Cortex of kidney (tissue), 1 donor: ENCODE measurements at places on chromosomes 6 and 20.

GRCh38 chr20:3459881-3460307 is 10.9 kb upstream of the ATRN start:
- DNase-seq: no peak

- no peak for DNase-seq
These were observed 64.3 kb upstream of the PRSS16 start for GRCh38 chr6:27183060-27183832.

- no peak for DNase-seq
These were observed 106.2 kb downstream of the TULP4 start for GRCh38 chr6:158418501-158418900.

GRCh38 chr6:37093728-37094069 is 76.3 kb upstream of the PIM1 start:
- no peak for DNase-seq

DNA sequence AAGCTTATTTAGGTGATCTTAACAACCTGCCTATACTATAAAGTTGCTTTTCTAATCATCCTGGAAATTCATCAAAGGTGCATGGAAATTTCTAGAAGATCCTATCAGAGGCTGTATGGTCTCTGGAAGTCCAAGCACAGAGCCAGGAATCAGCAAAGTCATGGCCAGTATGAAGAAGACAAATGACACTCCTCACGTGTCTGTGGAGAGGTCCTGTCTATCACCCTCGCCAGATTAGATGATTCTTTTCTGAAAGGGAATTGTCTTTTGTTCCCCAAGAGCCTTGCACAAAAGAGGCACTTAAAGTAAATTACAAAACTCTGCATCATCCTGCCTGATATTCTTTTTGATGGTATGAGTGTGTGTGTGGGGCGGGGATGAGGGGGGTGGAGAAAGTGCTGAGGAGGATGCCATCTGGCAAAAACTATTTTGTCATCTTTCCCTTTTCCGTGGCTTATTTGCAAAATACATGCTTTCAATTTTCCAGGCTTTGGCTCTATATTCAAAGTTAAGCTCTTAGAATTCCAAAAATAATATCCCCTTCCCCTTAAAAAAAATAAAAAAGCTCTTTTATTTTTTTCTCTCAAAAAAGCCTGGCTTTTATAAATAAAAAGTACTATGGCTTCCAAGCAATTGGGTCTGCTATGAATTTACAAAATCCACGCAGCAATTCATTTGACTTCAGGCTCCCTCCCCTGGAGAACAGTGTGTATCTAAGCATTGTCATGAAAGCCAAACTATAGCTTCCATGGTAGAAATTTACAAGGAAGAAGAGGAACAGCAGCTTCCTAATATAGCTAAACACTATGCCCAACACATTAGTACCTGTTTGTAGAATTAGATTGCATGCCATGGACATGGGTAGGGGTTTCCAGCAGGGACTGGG is 185.2 kb upstream of the ARG1 start:
- DNase-seq: no peak

DNA sequence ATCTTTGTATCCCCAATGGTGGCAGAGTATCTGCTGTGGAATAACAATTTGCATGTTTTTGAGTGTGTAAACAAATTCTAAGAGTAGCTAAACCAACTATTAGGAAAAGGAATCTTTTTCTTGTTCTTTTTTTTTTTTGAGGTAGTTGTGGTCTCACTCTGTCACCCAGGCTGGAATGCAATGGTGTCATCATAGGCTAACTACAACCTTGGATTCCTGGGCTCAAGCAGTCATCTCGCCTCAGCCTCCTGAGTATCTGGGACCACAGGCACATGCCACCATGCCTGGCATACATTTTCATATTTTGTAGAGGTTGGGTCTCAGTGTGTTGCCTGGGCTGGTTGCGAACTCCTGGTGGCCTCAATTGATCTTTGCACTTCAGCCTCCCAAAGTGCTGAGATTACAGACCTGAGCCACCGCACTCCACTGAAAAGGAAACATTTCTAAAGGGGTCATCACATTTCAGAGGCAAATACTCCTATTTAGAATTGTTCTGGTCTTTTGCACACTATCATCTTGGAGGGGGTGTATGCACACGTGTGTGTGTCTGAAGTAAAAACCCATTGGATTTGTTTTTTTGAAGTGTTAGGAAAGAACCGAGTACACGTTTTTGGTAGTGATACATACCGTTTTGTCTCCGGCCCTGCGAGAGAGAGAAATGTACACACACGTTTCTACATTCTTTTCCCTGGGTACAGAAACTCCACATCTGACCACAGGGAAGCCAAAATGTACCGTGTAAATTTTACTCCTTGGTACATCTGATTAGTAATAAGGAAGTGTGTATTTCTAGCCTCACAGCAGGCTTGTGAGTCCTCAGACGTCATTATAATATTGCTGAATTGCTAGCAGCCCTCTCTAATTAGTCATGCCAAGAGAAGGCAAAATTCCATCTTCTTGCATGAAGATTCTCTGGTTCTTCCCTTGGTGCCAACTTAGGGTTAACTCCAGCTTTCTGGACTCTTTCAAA is 183.6 kb downstream of the JARID2 start:
- DNase-seq: no peak

GRCh38 chr20:55977690-55978459 is 27.4 kb downstream of the CBLN4 start:
- no peak for DNase-seq

- DNase-seq: no peak
These were observed 145.1 kb upstream of the CCN2 start for GRCh38 chr6:132096245-132096644.

- DNase-seq: no peak
These were observed 27.3 kb upstream of the GABRR1 start for GRCh38 chr6:89244241-89244985.

DNA sequence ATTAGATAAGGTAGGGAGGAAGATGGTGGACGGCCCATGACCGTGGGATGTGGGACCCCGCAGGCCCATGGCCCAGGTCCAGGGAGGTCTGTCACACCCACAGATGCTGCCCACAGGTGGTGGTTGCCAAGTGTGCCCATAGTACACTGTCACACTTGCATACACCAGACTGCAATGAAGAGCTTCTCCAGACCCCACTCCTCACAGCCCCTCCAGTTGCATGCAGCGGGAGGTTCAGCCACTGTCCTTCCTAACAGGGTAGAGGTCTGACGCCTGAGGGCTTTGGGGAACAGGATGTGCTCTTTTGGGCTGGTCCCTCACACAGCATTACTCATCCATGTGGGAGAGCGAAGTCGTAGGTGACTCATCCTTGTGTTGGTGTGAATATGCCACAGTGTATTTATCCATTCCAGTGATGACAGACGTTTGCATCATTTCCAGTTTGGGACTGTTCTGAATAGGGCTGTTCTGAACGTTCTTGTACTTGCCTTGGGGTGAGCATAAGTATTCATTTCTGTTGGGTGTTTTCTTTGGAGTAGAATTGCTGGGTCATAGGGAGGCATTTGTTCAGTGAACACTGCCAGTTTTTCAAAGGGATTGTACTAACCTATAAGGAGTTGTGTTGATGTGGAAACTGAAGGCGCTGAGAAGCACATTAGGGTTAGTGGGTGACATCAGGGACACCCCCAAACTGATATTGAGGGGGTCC is 10.1 kb upstream of the PYGB start:
- no peak for DNase-seq

- no peak for DNase-seq
These were observed 44.8 kb downstream of the STK4 start for GRCh38 chr20:45011108-45011526.

- DNase-seq: no peak
These were observed 50.0 kb downstream of the SRC start for GRCh38 chr20:37395921-37396415.

- no peak for DNase-seq
These were observed 268.0 kb downstream of the TFAP2A start for GRCh38 chr6:10146715-10147451.
